GM23338 (cell line): ENCODE measurements at places on chromosomes 13 and 19. TPM values are rescaled to one million over a fixed set of nuclear protein-coding genes. Genes with fewer than 3 reads are reported as not detected.
A peak's percentile ranks its signal among the peaks of the same experiment; 100 is the strongest.

GRCh38 chr13:103731959-103732358, 665.7 kb upstream of the SLC10A2 start:
- no peak overlapping the region for H3K4me3 ChIP-seq
- no peaks in the 10 kb centered on the region for H3K27me3 ChIP-seq
- DNase-seq = no peak

DNA sequence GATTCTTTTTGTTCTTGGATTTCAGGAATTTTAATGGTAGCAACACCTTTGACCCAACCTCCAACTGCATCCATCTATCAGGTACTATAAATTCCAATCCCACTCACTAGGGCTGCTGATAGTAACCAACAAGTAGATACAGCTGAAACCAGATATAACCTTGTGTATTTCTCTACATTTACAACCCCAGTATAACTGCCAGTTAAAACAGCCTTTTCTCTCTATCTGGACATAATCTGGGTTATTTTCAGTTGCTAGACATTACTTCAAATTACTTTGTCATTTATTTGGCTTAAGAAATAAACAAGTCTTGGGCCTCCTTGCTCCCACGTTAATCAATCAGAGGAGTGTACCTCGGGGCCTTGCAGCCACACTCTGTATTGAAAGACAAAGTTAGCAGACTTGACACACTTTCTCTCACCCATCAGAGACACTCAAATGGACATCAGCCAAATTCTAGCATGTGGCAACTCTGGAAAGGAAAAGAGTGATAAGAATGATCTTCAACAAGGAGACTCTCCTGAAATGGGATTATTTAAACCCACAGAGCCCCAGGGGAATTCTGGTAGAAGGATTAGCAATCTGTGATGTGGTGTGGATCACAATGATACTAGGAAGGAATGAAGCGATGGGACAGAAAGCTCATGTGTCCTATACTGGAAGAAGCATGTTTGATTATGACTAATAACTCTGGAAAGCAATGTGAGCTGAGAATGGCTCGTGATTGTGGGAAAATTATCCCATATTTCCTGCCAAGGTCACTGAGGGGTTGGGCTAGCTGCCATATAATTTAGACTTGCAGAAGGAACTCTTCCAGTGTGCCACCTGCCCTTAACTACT, 157.5 kb downstream of the FLT1 start:
- H3K27ac ChIP-seq = no peak overlapping the region
- no peaks in the 10 kb centered on the region for H3K4me1 ChIP-seq
- no peak for DNase-seq
- H3K4me3 ChIP-seq = no peak overlapping the region

DNA sequence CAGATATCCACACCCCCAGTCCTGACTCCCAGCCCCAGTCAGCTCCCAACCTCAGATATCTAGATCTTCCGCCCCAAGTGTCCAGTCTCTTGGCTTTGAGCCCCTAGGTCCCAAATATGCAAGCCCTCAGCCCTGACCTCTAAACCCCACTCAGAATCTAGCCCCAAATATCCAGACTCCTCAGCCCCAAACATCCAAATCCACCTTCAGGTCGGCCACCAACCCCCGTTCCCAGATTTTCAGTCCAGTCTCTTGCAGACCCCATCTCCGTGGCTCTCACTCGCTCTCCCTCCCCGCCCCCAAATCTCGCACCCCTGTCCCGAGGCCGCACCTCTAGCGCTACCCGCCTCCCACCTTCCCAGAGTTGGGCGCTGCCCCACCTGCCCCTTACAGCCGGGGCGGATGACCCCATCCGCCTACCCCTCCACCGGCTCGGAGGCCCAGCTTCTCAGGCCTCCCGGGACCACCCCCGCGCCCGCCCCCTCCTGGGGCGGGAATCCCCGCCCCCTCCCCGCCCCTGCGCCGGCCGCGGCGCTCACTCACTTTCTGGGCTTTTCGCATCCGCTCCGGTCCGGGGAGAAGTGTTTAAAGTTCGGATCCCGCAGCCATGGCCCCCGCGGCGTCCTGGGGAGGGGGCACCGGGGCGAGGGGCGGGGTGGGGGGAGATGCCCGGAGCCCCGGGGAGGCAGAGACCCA, 604 bp downstream of the ERFL start:
- H3K36me3 ChIP-seq = no peaks in the 10 kb centered on the region
- H3K27ac ChIP-seq = no peak overlapping the region
- H3K27me3 ChIP-seq = peaks cover 98% of the 10 kb centered on the region

DNA sequence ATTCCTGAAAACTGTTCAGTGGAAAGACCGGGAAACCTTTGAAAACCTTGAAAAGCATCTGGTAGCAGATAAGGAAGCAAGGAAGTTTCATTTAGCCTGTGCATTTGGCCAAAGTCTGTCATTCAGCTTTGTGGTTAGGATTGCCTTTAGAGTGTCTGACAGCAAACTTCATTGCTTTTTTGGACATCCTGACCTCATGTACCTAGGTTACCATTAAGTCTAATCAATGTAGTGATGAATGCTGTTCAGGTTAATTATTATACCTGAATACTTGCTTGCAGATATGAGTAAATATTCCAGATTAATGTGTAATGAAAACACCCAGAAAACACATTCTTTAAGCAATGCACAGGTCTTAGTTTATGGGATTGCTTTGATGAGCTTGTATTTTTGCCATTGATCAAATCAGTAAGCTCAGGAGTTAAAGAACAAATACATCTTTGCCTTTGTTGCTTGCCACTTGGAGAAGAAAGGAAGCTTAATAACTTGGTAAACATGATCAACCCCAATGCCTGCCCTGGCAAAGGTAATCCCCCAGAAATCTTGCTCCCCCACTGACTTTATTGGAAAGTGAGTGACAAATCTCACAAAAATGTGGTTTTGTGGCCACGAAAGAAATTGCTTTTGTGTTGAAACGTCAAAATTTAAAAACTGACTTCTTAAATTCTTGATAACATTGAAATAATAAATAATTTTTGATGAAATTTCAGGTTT, 87.4 kb downstream of the SLC15A1 start:
- no peaks in the 10 kb centered on the region for H3K27me3 ChIP-seq
- DNase-seq = no peak
- H3K36me3 ChIP-seq = no peaks in the 10 kb centered on the region
- no peak overlapping the region for H3K4me3 ChIP-seq
- H3K27ac ChIP-seq = no peak overlapping the region
- H3K4me1 ChIP-seq = no peaks in the 10 kb centered on the region

DNA sequence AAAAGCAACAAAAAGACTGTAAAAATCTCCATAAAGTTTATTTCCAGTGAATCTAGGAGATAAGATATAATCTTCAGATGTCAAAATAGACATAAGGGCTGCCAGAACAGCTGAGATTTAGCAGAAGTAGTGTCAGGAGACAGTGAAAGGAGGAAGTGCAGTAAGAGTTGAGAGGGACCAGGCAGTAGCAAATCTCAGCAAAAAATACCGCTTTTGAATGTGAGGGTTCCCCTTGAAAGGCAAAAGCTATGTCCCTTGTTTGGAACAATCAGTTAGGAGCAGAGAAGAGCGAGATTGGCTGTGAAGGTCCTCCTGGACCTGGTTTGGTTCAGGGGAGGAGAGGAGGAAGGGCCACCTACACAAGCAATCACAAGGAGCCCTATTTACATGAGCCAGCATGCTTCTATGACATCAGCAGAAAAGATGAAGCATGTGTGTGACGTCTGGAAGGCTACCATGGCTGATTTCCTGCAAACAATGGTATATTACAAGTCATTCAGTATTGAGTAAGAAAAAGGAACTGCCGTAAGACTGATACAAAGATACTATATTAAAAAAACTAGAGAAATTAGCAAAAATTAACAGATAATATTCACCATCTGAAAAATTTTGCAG, 98.9 kb upstream of the SIAH3 start:
- no peaks in the 10 kb centered on the region for H3K4me1 ChIP-seq
- no peak for DNase-seq
- H3K27ac ChIP-seq = no peak overlapping the region
- no peaks in the 10 kb centered on the region for H3K27me3 ChIP-seq

- H3K27ac ChIP-seq = no peak overlapping the region
- H3K4me1 ChIP-seq = no peaks in the 10 kb centered on the region
- no peaks in the 10 kb centered on the region for H3K36me3 ChIP-seq
- H3K27me3 ChIP-seq = no peaks in the 10 kb centered on the region
These were observed 752.5 kb upstream of the SGCG start for GRCh38 chr13:22428188-22428828.

- DNase-seq = peak; percentile 28
- H3K4me3 ChIP-seq = no peak overlapping the region
- no peaks in the 10 kb centered on the region for H3K27me3 ChIP-seq
- H3K36me3 ChIP-seq = no peaks in the 10 kb centered on the region
- H3K4me1 ChIP-seq = peaks cover 12% of the 10 kb centered on the region
These were observed 256.9 kb downstream of the SPRY2 start for GRCh38 chr13:80083853-80084676.

GRCh38 chr13:27006519-27007161, 165.0 kb downstream of the USP12 start:
- peaks cover 21% of the 10 kb centered on the region; the same call in 1 of the 2 replicates for H3K27me3 ChIP-seq
- H3K27ac ChIP-seq = no peak overlapping the region
- DNase-seq = peak; percentile 55
- H3K36me3 ChIP-seq = no peaks in the 10 kb centered on the region

GRCh38 chr13:48448285-48448958, 35.5 kb upstream of the LPAR6 start:
- no peaks in the 10 kb centered on the region for H3K4me1 ChIP-seq
- H3K4me3 ChIP-seq = no peak overlapping the region
- H3K27ac ChIP-seq = no peak overlapping the region
- H3K36me3 ChIP-seq = no peaks in the 10 kb centered on the region

DNA sequence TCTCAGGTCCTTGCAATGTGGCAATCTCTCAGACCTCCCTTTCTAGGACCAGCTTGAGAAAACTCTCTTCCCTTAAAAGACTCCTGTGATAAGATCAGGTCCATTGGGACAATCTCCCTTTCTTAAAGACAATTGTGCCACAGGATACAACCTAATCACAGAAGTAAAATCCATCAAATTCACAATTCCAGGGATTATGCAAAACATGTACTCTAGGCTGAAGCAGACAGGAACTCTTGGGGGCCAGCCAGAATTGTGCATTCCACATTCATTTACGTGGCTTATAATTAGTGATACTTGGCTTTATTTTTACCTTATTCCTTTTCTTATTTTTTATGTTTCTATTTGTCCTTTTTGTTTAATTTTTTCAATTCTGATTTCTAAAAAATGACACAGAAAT, 257.9 kb downstream of the KLF12 start:
- H3K27ac ChIP-seq = no peak overlapping the region
- no peak overlapping the region for H3K4me3 ChIP-seq
- no peak for DNase-seq
- H3K4me1 ChIP-seq = peaks cover 5% of the 10 kb centered on the region; the same call in 1 of the 2 replicates
- no peaks in the 10 kb centered on the region for H3K27me3 ChIP-seq
- H3K36me3 ChIP-seq = no peaks in the 10 kb centered on the region

GRCh38 chr19:35882114-35882832, 13.9 kb downstream of the APLP1 start:
- H3K27ac ChIP-seq = no peak overlapping the region
- 0 out of 2 replicates have a peak, but pooled peaks cover 4% of the 10 kb centered on the region for H3K27me3 ChIP-seq
- peak; percentile 68 for DNase-seq

DNA sequence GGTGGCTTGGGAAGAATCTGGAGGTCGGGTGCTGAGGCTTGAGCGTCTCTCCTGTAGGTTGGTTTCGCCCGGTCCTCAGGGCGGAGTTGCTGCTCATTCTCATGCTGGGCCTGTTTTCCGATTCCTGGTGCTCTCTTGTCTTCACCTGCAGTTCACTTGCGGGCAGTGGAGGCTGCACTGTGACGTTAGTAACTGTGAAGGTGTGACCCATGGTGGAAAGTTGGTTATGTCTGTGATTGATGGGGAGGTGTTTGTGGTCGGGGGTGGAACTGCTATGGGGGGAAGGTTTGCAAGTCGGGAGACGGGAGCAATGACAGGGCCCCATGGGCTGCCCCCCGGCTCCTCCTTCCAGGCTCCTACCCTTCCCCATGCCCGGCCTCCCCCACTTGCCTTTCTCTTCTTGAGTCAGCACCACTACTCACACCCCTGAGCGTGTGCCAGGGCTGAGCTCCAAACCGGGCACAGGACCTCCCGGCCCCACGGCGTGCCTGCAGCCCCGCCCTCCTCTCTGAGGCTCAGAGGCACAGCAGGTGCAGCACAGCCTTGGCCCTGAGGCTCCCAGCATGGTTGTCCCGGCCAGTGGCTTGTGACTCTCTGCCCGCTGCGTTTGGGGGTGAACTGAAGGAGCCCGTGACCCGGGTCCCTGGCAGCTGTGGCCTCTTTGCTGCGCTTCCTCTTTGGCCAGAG, 79.1 kb downstream of the ATP11A start:
- peaks cover 30% of the 10 kb centered on the region; the same call in 1 of the 2 replicates for H3K4me1 ChIP-seq
- H3K36me3 ChIP-seq = no peaks in the 10 kb centered on the region
- no peak overlapping the region for H3K27ac ChIP-seq
- DNase-seq = no peak

DNA sequence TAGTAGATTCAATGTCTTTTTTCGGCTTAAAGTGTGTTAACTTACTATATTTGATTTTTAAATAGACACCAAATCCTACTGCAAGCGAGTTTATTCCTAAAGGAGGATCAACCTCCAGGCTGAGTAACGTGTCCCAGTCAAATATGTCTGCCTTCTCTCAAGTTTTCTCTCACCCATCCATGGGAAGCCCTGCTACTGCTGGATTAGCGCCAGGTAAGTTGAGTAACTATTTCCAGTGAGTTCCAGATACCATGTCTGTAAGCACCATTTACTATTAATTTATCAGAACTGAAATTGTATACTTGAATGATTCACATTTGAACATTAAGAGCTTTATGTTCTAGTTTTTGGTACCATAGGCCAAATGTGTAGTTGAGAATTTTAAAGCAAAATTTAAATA, 81.8 kb downstream of the PAN3 start:
- DNase-seq = no peak
- H3K36me3 ChIP-seq = no peaks in the 10 kb centered on the region
- no peaks in the 10 kb centered on the region for H3K27me3 ChIP-seq
- no peaks in the 10 kb centered on the region for H3K4me1 ChIP-seq
- no peak overlapping the region for H3K4me3 ChIP-seq
- 0 out of 2 replicates have a peak overlapping the region, but pooled peaks have one; percentile 5 for H3K27ac ChIP-seq

DNA sequence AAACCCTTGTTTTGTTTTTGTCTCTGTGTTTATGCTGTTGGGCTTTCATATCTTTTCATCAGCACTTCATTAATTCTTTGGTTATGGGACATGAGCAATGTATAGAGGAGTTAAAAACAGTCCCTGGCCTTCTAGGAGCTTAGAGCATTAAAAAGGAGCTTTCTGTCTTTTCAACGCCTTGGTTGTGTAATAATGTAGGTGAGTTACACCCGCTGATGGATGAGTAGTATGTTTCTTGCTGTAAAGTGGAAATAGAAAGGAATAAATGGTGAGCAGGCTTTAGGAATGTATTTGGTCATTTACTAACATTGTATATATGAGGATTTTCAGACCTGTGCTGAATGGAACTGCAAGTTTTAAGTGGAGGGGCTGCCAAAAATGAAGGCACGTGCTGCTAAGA, 121.5 kb upstream of the RNF113B start:
- H3K36me3 ChIP-seq = no peaks in the 10 kb centered on the region
- no peak for DNase-seq
- H3K4me1 ChIP-seq = peaks cover 19% of the 10 kb centered on the region
- H3K4me3 ChIP-seq = no peak overlapping the region

GRCh38 chr13:77345150-77345780, 18.4 kb upstream of the MYCBP2 start:
- no peak overlapping the region for H3K27ac ChIP-seq
- no peak overlapping the region for H3K4me3 ChIP-seq
- no peaks in the 10 kb centered on the region for H3K27me3 ChIP-seq
- DNase-seq = no peak

BEST2 gene
- total RNA-seq = 7.5 and 10.4 TPM in 2 replicates

DLEU7 gene
- total RNA-seq = 10.1 and 11.6 TPM in 2 replicates

ZNF578 gene
- total RNA-seq = 11.9 and 23.9 TPM in 2 replicates

SHISA7 gene
- total RNA-seq = 1.4 and 1.6 TPM in 2 replicates
